ENCODE measurements at places on chromosomes 3 and 15. TPM values are rescaled to one million over a fixed set of nuclear protein-coding genes. Genes with fewer than 3 reads are reported as not detected.

PRR20G gene
- 2.4 TPM for total RNA-seq

CPNE4 gene
- total RNA-seq: 4.8 TPM

DHX36 gene
- 66.2 TPM for total RNA-seq

CGNL1 gene
- 0.70 TPM for total RNA-seq

REC114 gene
- total RNA-seq: not detected

HIGD2B gene
- 0.10 TPM for total RNA-seq

ZNF660 gene
- not detected for total RNA-seq
